Chondrocyte (in vitro differentiated cells): ENCODE measurements at places on chromosomes 5 and 9.

DNA sequence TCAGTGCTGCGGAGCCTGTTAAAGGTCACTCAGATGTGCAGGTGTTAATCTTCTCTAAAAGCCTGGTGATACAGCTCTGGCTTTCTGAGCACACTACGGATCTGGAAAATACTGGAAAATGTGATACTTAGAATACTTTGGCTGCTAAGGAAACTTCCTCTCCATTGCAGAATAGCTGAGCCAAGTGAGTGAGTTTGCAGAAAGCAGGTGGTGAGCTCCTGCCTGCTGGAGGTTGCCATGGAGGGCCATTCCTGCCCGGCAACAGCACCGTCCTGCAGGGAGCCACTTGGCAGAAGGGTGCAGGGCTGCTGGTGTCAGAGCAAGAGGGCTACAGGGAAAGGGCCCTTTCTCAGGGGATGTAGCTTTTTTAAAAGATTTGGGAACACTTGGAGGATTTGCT, 40.7 kb downstream of the SECISBP2 start:
- DNase-seq = no peak

DNA sequence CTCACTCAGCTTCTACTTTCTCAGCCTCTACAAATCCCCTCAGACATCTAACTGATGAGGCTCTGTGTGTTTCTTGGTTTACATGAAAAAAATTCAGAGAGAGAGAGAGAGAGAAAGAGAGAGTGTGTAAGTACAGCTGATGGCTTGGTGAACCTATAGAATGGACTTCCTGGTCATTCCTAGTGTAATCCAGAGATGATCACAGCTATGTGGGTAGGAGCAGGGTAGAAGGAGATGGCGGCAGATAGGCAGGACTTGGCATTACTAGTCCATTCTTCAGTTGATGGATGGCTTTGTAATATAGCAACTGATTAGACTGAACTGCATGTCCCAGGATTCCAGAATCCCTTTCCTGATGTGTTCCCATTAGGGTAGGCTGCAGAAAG, 429.3 kb upstream of the CLINT1 start:
- DNase-seq = no peak

- no peak for DNase-seq
Measured at GRCh38 chr5:169567079-169567478, 16.5 kb upstream of the SPDL1 start.

- DNase-seq = no peak
Measured at GRCh38 chr9:25889661-25890060, 211.4 kb upstream of the TUSC1 start.

GRCh38 chr9:123116036-123116435, 82.6 kb downstream of the GPR21 start:
- DNase-seq = no peak

GRCh38 chr5:42993516-42994245, 46.4 kb downstream of the ANXA2R start:
- no peak for DNase-seq
